Osteocyte (in vitro differentiated cells): ENCODE measurements at places on chromosomes 16 and 17. TPM values are rescaled to one million over a fixed set of nuclear protein-coding genes. Genes with fewer than 3 reads are reported as not detected.

GRCh38 chr16:66961065-66961744 lies at the start of gene CES3:
Gene CES3 (plus strand): TSS chr16:66961266. CDS start chr16:66961308, 42 bp downstream.
- DNase-seq, result no peak

GRCh38 chr16:69367980-69368379 lies 16.4 kb upstream of the TMED6 start:
- no peak for DNase-seq

GRCh38 chr17:78735832-78736525 lies 46.1 kb downstream of the CYTH1 start:
- DNase-seq, result no peak

- no peak for DNase-seq
Observed at GRCh38 chr17:34756637-34757021, 177.2 kb downstream of the TMEM132E start.

Gene PRR29
- total RNA-seq, result not detected in 2 replicates

Gene SLFN12
- 24.2 and 24.4 TPM in 2 replicates for total RNA-seq
